Non-pigmented ciliary epithelial cell (primary cell): ENCODE measurements at places on chromosomes 4 and X.

GRCh38 chrX:146154191-146154590 is 336.6 kb downstream of the SLITRK2 start:
- DNase-seq, result no peak

DNA sequence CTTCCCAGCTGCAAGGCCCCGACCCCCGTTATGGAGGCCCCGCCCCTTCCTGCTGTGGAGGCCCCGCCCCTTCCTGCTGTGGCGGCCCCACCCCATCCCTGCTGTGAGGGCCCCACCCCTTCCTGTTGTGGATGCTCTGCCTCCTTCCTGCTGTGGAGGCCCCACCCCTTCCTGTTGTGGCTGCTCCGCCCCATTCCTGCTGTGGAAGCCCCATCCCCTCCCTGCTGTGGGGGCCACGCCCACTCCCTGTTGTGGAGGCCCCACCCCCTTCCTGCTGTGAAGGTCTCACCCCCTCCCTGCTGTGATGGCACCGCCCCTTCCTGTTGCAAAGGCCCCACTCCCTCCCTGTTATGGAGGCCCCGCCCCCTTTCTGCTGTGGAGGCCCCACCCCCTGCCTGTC is 104.9 kb upstream of the PSAPL1 start:
- DNase-seq, result no peak

GRCh38 chrX:38332505-38332904 is 5.2 kb upstream of the RPGR start:
- no peak for DNase-seq

- no peak for DNase-seq
These were observed 24.2 kb downstream of the EPHA5 start for GRCh38 chr4:65646136-65646535.

- peak; percentile 55 for DNase-seq
These were observed 160.3 kb upstream of the RASGEF1B start for GRCh38 chr4:81631958-81632441.

DNA sequence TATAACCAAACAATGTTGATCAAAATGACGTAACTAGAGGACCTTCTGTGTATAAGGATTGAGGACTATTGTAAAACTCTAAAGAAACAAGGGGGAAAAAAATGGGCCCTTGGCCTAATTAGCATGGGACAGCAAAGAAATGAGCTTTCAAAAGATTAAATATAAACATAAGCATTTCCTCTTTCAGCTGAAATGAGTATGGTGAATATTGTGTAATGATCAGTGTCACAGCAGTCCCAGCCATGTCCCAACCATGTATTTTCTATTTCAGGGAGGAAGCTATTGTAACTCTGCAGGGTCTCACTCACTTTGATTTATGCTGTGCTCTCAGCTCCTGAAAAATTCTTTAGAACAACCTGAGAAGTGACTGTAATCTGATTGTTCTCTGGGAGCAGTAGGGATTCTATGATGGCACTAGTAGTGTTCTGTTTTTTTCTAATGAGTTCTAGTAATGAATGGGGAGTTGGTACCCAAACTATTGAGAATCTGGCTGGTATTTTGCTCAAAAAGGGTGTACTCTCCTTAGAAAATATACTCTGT is 25.8 kb downstream of the ANXA10 start:
- no peak for DNase-seq

GRCh38 chr4:188887905-188888304 is 748.7 kb downstream of the TRIML1 start:
- DNase-seq, result no peak

DNA sequence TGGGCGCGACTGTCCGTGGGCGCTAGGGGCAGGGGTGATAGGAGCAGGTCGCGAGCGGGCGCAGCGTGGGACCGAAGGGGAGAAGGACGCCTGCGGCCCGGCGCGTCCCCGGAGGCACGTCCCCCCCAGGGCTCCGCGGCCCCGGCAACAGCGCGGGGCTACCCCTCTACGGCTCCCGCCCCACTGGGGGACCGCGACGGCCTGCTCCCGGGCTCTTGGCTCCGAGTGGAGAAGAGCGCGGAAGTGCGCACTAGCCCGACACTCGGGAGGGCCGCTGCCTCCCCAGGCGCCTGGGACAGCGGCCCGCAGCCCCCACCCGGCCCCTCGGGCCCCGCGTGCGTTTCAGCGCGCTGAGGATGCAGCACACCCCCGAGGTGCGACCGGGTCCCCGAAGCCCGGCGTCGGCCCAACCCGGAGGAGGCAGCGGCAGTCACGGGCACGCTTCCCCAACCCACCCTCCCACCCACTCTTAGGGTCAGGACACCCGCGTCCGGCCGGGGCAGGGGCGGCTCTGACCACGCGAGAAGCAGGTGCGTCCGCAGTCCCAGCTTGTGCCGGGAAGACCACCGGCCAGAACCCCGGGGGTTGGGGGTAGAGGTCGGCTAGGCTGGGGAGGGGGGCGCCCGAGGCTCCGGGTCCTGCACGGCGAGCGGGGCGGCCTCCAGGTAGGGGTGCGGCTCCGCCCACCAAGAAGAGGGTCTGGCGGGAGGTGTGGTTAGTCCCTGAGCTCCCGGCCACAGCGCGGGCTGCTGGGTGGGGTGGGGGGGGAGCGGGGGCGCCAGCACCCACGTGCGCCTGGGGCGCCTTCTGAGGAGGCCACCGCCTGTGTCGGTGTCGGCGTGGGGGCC is 18.5 kb upstream of the NAT8L start:
- DNase-seq, result no peak

- no peak for DNase-seq
These were observed 737.6 kb downstream of the TRIML1 start for GRCh38 chr4:188876881-188877280.

DNA sequence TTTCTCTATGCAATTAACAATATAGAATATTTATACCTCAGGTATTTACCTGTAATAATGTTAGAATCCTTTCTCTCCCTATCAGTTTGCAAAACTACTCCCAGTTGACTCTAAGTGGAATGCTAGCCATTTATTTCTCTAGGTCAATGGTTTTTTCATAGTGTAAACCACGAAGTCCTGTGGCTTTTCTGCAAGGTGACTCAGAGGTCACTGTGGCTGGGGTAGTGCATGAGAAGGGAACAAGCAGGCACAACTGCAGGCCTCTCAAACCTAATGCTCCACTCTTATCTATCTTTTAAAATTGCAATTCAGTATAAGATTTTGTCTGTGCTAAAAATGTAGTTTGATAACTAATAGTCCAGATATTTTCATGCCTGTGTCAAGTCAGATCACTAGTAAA is 159.4 kb downstream of the ANTXR2 start:
- DNase-seq, result peak; percentile 55

- no peak for DNase-seq
These were observed 7.0 kb downstream of the KDR start for GRCh38 chr4:55118397-55118796.

DNA sequence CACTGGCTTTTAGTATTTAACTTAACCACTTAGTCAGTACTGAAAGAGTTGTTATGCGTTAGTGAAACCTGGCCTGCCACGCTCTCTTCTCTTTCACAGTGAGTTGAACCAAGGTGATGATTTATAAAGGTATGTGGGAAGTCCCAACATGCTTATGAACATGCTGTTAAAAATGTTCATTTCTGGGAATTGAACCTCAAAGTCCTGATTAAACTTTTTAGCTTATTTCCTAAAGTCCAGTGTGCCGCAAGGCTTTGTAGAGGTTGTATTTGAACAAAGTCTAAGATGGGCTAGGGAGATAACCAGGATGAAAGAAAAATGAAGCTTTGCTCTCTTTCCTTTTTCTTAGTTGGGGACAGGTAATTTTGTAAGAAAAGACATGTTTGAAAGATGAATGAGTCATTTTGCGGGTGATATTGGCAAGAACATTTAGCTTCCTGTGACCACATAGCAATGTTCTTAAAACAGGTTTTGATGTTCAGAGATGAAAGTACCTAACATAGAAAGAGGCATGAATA is 270.3 kb downstream of the DTHD1 start:
- DNase-seq, result no peak

- DNase-seq, result no peak
These were observed 107.9 kb downstream of the DRD5 start for GRCh38 chr4:9889306-9889705.

- no peak for DNase-seq
These were observed 33.1 kb downstream of the KDM6A start for GRCh38 chrX:44906041-44906440.

DNA sequence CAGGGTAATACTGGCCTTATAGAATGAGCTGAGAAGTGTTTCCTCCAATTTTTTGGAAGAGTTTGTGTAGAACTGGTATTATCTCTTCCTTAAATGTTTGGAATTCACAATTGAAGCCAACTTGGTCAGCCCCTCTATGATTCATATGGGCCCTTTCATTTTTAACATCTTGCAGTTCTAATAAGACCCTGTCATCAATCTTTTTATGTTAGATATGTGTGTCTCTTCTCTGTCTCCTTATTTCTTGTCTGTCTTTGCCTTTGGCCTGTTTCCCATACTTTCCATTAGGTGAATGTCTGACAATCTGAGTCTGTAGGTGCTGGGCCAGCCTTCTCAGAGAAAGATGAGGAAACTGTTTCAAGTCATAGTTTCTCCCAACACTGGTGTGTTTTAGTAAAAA is 88.7 kb downstream of the SLC16A2 start:
- DNase-seq, result no peak

GRCh38 chrX:20711366-20711765 is 444.7 kb upstream of the RPS6KA3 start:
- DNase-seq, result no peak

- DNase-seq, result no peak
These were observed 439 bp downstream of the SEC31A start for GRCh38 chr4:82890528-82890900.

GRCh38 chr4:63080934-63081333 is 1328.3 kb downstream of the TECRL start:
- DNase-seq, result no peak

DNA sequence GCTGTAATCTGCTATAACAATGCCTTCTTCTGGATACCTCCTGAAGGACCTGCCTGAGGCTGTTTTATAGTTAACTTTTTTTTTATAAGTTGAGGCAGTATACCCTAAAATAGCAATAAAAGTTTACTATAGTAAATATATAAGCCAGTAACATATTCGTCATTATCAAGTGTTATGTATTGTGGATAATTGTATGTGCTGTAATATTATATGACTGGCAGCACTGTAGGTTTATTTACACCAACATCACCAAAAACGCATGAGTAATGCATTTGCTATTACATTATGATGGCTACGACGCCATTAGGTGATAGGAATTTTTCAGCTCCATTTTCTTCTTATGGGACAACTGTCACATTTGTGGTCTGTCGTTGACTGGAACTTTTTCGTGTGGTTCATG is 237.2 kb upstream of the PITX2 start:
- no peak for DNase-seq

DNA sequence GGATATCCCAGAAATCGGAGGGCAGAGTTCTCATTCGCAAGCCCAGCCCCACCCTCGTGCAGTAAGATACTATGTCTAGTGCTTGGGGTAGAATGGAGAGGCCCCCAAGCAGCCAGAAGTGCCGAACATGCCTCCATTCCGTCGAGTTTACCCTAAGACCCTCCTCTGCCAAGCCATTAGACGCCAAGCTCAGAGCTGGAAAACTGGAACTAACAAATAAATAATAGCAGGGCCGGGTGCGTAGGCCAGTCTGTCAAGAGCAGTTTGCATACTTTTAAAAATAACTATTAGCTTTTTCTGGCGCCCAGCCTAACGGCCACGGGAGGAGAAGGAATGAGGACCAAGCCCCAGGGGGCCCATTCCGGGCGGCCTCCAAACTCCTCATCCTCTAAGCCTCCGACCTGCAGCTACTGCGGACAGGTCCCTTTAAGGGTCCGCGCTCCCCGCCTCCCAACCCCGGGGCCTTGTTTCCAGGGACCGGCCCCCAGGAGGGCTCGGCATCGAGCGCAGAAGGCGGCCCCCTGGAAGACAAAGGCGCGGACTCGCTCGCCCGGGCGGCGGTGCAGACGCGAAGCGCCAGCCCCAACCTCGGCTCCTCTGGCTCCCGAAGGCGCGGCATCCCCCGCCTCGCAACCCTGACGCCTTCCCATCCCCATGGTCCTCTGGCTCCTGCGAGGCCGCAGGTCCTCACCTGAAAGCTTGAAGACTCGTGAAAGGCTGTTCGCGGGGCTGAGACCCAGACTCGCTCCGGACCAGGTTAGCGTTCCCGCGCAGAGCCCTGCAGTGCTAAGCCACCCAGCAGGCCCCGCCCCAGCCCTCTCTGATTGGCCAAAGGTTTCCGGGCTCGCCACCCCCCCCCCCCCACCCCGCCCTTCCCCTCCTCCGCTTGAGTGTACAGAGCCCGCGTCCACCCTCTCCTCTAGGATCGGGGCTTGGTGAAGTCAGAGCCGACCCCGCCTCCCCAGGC is at the start of gene TMSB15A:
Gene TMSB15A (minus strand): TSS at position 765 of the 967 bp plus-strand sequence.
- DNase-seq, result no peak

DNA sequence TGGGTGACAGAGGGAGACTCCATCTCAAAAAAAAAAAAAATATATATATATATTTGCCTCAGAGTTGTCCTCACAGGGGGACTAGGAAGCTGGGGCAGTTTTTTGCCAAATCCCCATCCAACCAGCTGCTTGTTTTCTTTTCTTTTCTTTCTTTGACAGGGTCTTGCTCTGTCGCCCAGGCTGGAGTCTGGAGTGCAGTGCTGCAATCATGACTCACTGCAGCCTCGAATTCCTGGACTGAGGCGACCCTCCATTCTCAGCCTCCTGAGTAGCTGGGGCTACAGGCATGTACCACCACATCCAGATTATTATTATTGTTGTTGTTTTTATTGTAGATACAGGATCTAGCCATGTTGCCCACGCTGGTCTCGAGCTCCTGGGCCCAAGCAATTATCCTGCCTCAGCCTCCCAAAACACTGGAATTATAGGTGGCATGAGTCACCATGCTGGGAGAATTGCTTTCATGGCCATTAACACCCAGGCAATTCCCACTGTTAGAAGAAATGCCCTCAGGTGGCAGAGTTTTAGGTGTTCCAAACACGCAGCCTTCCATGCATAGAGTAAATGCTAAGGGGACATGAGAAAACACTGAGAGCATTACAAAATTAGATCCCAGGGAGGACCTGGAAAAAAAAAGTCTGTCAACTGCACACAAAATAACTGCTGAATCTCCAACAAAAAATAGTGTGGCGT is 98.0 kb downstream of the ARHGAP6 start:
- no peak for DNase-seq

DNA sequence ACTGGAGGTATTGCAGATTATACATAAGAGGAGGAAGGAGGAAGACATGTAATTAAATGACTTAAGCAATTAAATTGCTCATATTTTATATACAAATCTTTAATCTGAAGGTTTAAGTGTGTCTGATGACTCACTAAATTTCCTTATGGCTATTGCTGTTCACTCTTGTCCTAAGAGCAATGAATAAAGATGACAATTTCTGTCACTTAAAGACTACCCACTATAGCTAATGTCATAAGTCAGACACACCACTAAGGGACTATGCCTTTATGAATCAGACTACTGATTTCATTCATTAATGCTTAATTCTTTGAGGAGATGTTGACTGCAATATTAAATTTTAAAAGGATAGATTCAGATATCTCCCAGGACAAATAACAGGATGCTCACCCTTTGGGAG is 1514.7 kb downstream of the PCDH18 start:
- no peak for DNase-seq

- DNase-seq, result no peak
These were observed 13.4 kb upstream of the RP2 start for GRCh38 chrX:46823481-46823880.

GRCh38 chrX:20361081-20361889 is 94.6 kb upstream of the RPS6KA3 start:
- no peak for DNase-seq

GRCh38 chrX:136386826-136387225 is 86.1 kb downstream of the ADGRG4 start:
- no peak for DNase-seq

GRCh38 chrX:136055651-136056221 is 70.5 kb downstream of the SLC9A6 start:
- DNase-seq, result no peak
